ENCODE measurements at places on chromosomes 6 and 20.

DNA sequence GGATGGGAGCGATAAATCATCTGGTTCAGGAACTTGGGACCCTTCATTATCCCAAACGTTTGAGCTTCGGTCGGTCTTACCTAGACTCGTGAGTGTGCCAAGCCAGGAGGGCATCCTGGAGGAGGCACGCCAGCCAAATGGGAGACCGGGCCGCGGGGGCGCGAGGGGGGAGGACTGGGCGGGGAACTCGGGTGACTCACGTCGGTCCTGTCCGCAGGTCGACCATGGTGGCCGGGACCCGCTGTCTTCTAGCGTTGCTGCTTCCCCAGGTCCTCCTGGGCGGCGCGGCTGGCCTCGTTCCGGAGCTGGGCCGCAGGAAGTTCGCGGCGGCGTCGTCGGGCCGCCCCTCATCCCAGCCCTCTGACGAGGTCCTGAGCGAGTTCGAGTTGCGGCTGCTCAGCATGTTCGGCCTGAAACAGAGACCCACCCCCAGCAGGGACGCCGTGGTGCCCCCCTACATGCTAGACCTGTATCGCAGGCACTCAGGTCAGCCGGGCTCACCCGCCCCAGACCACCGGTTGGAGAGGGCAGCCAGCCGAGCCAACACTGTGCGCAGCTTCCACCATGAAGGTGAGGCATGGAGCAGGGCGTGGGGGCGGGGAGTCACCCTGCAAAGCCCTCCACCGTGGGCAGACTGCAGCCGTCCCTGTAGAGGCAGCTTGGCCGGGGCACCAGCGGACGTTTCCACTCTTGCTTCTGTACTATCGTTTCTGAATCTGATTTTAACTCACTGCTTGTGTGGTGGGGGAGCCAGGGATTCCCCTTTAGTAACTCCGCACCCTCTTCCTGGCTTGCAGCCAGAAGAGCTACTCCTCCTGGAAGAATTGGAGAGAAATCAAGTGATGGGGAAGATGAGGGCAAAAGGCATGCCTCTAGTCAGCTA is 2.7 kb downstream of the BMP2 start:
- DNase-seq, result no peak

DNA sequence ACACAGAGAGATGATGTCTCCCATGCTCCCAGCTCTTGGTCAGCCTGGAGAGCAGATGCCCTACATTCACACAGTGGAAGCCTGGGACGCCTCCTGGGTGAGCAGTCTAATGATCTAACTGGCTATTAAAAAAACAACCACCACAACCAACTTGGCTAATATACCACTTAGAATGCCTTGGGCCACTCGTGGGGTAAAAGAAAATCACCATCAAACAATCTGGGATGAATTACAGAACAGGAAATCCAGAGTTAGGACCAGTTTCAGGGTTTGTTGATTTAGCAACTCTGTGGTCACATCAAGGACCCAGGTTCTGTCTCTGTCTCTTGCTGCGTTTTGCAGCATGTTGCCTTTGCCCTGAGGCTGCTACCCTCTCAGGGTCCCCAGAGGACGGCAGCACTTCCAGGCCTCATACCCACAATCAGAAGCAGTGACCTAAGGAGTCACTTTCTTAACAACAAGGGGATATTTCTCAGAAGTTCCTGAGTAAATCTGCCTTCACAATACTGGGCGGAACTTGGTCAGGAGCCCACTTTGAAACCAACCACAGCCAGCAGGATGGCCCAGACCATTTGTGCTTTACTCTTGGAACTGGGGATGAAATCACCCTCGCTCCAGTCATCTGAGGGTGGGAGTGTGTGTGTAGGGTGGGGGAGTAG is 118.7 kb downstream of the CLIC5 start:
- DNase-seq, result no peak

- no peak for DNase-seq
Observed at GRCh38 chr6:167700199-167700598, 126.5 kb upstream of the AFDN start.

DNA sequence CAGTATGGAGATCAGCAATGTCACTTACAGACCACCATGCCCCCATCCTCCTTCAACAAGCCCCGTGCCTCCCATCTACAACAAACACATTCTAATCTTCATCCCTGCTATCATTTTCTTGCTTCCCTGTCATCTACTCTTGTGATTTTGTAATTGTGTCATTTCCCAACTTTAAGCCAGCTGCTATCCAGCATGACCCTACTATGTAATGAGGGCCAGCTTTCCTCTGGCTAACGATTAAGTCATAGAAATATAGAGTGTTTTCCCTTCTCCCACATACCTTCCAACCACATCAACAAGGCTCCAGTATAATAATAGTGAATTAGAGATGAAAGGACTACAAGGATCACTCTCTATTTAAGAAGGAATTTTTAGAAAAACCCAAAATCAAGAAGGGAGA is 607.0 kb downstream of the TENT5A start:
- no peak for DNase-seq

DNA sequence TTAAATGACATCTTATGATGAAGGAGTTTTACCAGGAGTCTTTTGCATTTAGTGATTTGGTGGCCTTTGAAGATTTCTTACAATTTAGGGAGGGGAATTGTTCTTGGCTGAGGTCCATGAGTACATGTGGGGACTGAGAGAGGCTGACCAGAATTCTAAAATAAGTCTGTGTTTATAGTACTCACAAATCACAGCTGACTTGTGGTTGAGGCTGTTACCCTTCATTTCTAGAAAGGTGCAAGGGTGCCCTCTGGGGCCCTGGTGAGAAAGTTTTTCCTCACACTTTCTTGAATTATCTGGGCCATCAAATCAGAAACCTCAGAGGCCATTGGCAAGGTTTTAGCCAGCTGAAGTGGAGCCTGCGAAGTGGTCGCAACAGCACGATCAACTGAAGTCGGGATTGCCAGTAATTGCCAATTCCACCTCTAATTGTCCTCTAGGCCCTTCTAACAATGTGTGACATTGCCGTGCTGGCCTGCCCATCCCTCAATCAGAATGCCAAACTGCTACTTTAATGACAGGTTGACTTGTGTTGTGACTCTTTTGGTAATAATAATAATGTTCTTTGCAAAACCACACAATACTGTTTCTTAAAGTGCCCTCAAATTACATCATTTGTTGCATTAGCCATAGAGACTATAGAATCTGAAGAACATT is 221.6 kb downstream of the OGFRL1 start:
- no peak for DNase-seq

Data from cerebellar nuclear complex (tissue), 1 donor.